ENCODE measurements at places on chromosomes 12 and 14. TPM values are rescaled to one million over a fixed set of nuclear protein-coding genes. Genes with fewer than 3 reads are reported as not detected.

Gene FGF23
- total RNA-seq, result not detected

Gene UNC79
- total RNA-seq, result 43.6 TPM

GRCh38 chr12:67772267-67773169 is 124.0 kb downstream of the DYRK2 start:
- no peak for DNase-seq

GRCh38 chr12:108572166-108572790 is 9.9 kb downstream of the ISCU start:
- DNase-seq, result no peak

GRCh38 chr12:50110127-50110761 is 1.8 kb upstream of the COX14 start:
- DNase-seq, result no peak

DNA sequence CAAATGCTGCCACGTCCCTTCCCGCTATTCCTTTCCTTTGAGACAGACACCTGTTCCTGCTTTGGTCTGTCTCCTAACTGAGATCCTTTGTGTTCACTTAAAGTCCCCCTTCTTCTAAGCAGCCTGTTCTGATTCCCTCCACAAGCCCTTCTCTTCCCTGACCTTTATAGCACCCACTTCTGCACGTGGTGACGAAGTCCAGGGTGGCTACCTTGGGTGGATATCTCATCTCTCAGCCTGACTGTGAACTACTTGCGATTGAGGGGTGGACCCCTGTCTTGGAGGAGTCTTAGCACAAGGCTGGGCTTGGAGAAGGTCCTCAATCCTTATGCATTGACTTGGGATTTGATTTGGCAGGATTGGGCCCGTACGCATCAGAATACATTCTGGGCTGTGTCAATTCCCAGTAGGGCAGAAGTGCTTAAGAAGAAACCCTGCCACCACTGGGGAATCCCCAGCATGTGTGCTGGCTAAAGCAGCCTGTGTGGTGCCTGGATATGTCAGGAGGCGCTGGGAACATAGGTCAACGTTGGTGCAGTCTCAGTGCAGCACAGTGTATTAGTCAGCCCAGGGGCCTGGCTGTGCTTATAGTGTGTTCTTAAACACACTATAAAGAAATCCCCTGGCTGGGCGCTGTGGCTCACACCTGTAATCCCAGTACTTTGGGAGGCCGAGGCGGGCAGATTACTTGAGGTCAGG is 23.6 kb downstream of the KRT80 start:
- no peak for DNase-seq

DNA sequence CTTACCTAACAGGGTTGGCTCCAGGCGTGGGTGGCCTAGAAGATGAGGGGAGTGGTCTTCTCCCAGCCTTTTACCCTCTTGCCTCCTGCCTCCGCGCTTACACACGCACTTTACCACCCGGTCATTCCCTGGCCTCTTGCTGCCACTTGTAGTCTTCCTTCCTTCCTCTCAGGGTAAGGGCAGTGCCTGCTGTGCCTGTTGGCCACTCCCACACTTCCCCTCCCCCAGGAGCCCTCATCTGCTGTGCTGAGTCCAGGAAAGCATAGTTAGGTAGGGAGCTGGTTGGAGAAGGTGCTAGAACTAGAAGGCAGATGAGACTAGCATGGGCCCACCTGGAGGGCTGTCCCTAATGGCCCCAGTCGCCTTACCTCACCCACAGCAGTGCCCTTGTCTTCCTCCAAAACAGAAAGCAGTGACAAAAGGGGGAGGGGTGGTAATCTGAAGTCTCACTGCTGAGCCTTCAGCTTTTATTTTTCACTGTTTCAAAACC is 54.3 kb upstream of the SRSF5 start:
- no peak for DNase-seq

DNA sequence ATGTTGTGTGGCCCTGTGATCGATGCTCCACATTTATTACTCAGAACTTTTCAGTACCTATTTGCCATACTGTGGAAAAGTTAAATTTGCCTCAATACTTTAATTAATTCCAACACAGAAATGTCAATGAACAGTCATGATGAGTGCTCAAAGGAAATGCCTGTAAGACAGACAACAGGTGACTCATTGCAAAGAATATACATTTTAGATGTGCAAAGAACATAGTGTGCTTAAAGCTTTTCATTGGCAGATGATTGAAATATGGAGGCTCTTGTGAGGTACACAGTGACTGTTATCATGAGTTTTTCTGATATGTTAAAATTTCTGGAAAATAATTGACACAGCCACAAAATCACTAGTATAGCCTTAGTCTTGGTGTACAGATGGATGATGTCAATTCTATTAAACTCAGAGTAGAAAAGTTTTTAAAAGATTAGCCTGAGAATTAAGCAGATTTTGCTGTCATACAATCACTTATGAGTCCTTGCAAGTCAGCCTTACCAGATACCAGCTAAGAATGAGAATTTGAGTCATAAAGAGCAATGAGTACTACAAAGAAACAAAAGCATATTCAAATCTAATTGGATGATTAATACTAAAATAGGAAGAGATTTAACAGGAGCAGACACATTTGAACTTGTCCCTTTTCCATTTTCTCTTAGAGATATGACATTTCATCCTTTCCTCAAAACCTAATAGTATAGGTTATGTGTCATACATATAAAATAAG is 544.1 kb downstream of the KCNH5 start:
- DNase-seq, result no peak

DNA sequence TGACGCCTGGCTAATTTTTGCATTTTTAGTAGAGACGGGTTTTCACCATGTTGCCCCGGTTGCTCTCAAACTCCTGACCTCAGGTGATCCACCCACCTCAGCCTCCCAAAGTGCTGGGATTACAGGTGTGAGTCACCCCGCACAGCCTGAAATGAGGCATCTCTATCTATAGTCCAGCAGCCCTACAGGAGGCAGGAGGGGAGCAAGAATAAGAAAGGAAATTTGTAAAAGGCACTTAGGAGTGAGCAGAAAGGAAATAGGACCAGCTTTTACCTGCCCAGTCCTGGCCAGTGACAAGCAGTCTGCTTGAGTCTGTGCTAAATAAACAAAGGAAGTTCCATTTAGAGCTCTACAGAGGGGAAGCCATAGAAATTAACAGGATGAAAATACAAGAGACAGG is 15.0 kb upstream of the PSMA6 start:
- DNase-seq, result no peak

GRCh38 chr14:29773990-29774389 is 153.7 kb downstream of the PRKD1 start:
- DNase-seq, result no peak

GRCh38 chr14:103126873-103127304 is 3.6 kb downstream of the TNFAIP2 start:
- peak; percentile 78 for DNase-seq
